Heart right ventricle (tissue), 16 donors: ENCODE measurements at places on chromosomes 4 and X. TPM values are rescaled to one million over a fixed set of nuclear protein-coding genes. Genes with fewer than 3 reads are reported as not detected.
A peak's percentile ranks its signal among the peaks of the same experiment; 100 is the strongest.

DNA sequence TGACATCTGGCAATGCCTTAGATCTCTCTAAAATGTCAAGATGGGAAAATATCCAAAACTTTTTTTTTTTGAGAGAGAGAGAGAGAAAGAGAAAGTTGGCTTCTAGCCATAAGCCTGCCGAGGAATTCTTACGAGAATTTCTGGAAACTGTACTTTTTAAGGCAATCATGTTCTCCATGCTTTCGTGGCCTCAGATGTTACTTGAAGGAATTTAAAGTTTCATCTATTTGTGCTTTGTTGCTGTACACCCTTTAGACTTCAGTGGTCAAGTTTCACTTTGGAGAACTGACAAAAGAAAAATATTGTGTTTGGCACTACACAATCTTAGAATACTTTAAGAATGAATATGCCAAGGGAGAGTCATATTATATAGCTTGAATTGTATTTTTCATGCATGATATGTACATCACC lies 53.9 kb downstream of the FAT4 start:
- DNase-seq: no peak

GRCh38 chr4:129080129-129080528 lies 13.2 kb downstream of the SCLT1 start:
- no peak for DNase-seq

DNA sequence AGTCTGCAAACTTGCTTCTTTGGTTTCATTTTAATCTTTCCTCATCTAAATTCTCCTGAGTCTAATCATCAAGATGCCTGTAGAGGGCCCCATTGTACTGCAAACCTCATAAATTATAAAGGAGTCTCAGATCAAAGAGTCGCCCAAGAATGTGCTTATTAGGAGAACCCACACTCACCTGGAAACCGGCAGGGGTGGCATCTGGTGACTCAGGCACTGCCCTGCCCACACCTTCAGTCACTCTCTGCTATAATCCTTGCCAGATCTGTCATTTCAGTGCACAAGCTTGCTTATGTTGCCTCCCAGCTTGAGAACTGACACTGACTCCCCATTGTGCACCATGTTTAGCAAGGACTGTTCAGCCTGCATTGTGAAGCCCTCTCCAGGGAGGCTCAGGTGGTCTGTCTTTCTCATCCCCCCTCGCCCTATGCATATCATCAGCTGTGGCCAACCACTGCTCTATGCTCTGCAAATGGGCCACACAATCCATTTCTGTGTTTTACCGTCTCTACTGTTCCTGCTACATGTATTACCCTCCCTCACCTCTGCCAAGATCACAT lies 12.4 kb downstream of the EPGN start:
- no peak for DNase-seq

DNA sequence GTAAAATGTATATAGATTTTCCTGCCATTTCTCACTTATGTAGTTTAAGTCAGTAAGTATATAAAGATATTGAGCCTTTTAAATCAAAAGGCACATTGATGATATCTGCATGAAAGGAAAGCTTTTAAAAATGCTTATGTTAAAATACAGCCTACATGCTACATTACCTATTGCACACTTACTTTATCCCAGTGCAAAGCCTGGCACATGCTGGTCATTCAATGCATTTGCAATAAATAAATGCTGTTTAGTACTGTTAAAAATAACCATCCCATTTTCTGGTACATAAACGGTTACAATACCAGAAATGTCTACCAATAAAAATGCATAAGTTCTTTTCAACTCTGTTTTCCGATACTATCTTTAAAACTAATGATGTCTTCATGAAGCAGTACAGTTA lies 22.1 kb upstream of the SPATA4 start:
- DNase-seq: no peak

- no peak for DNase-seq
These were observed 2.5 kb downstream of the GALNT7 start for GRCh38 chr4:173171098-173171497.

- no peak for DNase-seq
These were observed 531 bp downstream of the RUFY3 start for GRCh38 chr4:70722199-70722791.

DNA sequence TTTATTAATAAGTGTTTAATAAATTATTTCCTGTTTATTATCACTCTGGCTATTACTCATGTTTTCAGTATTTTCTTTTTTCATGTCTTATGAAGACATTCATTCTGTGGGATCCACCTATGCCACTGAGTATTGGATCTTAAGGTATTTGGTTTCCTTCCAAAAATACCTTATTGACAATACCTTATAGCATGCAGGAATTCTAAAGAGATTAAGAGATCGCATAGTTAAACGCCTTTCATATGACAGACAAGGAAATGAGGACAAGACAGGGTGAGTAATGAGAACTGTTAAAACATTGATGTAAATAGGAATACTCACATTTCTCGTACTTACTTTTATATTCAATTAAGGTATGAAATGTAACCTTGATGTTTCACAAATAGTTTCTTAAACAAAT lies 38.2 kb upstream of the TMPRSS11B start:
- no peak for DNase-seq

DNA sequence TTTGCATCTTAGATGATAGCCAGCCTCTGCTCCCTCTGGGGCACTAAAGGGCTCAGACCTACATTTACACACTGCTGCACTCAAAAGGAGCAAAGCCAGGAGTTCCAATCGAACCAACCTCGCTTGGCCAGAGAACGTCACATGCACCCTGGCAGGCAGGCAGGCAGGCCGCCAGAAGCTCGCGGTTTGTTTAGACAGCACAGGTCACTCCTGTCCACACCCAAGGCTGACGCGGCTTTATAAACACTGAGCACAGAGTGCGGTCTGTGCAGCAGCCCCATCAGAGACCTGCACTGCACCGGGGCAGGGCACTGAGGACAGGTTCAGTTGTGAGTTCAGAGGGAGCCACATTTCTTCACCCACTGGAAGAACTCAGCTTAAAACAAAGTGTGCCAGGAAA lies 143.9 kb downstream of the BCOR start:
- peak; percentile 44 for DNase-seq

DNA sequence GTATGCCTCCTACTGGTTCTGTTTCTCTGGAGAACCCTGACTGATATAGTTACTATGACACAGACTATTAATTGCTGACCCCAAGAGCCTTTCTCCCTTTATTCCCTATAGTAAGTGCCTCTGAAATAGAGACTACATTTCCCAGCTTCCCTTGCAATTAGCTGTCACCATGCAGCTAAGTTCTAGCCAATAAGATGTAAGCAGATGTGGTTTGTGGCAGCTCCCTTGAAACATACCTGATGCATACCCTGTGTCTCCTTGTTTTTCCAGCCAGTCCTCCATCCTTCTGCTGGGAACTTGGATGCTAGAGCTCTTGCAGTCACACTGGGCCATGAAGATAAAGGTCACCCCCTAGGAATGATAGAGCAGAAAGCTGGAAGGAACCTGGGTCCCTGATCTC lies 9.7 kb upstream of the TMEM165 start:
- no peak for DNase-seq

DNA sequence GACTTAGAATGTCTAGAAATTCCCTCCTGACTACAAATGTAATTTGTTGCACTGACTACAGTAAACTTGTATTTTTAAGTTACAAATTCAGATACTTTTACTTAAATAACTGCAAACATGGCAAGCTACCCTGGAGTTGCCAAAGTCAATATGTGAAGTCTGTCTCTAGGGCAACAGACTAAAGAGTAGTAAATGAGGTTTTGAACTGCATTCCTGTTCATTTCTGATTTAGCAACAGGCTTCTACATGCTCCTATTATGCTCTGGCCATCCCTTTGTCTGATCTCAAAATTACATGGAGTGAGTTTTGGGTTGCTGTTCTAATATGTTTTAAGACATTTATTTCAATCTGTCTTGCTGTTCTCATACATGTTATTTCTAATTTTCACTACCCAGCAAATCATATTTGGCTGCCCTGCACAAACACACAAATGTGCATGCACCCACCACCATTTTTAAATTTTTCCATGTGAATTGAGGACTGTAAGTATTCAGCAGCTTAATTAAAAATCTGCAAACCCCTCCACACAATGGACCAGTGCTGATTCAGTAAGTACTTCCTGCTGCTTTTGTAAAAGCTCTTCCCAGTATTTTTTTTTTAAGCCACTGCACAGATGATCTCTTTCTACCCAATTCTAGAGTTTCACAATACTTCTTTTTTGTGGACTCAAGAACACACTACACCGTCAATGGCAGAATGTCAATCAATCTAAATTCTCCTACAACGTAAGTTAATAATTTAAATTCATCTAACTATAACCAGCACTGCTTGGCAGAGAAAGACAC lies 26.7 kb downstream of the SH3RF1 start:
- DNase-seq: no peak

TKTL1 gene
- 7.6 TPM for total RNA-seq

PAGE4 gene
- total RNA-seq: not detected

MTNR1A gene
- total RNA-seq: not detected

KLF3 gene
- total RNA-seq: 25.1 TPM

USP17L30 gene
- not detected for total RNA-seq

CXCL5 gene
- not detected for total RNA-seq

AGA gene
- total RNA-seq: 9.3 TPM
